Stimulated activated CD8-positive, alpha-beta memory T cell treated with anti-CD3 and anti-CD28 coated beads, Interleukin-4, amount 100 ng/mL, for 24 hours (primary cell): ENCODE measurements at places on chromosomes 3 and 15.

- no peak for DNase-seq
These were observed 1.8 kb upstream of the PLXND1 start for GRCh38 chr3:129608087-129608935.

GRCh38 chr3:15636028-15636709 lies 34.6 kb downstream of the BTD start:
- DNase-seq: no peak

DNA sequence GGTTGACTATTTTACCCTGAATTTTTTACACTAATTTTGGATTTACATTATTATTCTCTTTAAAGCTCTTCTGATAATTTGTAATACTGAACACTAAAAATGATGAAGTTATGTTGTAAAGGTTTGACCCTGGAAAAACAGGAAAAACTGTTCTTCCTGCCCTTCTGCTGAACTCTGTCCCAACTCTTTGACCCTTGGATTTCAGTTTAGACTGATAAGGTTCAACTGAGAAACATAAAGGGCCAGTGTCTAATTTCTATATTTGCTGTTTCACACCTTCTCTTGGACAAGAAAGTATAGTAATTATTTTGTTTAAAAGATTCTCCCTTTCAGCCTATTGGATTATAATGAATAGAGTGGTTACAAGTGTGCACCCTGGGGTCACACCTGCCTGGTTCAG lies 12.8 kb upstream of the TMOD3 start:
- DNase-seq: no peak

- peak; percentile 30 for DNase-seq
These were observed 3.6 kb downstream of the TAGLN3 start for GRCh38 chr3:112002096-112002971.

GRCh38 chr3:99627062-99627826 lies 11.2 kb upstream of the COL8A1 start:
- no peak for DNase-seq

- no peak for DNase-seq
These were observed 8.3 kb downstream of the IL5RA start for GRCh38 chr3:3101660-3102458.

DNA sequence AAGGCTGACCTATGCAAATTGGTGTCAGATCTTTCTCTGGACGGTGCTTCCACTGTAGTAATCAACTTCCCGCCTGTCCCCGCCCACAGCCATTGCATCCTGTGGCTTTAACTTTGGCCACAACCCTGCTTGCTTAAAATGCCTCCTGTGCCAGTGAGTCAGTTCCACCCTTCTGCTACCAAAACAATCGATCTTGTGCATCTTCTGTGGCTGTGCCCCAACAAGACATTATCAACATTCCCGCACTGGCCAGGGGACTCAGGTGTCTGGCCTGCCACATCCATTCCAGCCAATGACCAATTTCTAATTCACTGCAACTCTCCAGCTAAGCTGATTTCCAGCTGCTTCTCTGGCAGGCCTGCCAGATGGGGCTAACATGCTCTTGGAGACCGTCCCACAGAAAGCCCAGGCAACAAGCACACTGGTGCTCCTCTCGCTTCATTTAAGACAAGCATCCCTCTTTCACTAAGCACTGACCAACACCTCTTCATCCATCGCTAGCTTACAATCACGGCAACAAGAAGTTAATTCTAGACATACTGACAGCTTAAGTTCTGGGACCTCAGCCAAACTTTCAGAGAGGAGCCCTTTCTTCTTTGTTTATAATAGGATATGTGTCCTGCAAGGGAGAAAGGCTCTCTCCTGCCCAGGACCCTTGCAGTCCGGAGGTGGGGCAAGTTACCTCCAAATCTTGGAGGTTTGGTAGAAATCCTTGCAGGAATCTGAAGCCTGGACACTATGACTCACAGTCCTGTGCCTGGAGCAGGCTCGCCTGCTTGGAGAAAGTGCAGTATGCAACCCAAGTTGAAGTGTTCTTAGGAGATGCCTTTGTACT lies 6.7 kb downstream of the CA12 start:
- DNase-seq: no peak
